ENCODE measurements at places on chromosomes 1 and 21.
A peak's percentile ranks its signal among the peaks of the same experiment; 100 is the strongest.

- H3K27me3 ChIP-seq, result no peaks in the 10 kb centered on the region
- H3K4me1 ChIP-seq, result peaks cover 29% of the 10 kb centered on the region
- peaks cover 48% of the 10 kb centered on the region for H3K36me3 ChIP-seq
- H3K27ac ChIP-seq, result peak overlapping the region; percentile 94
- H3K4me3 ChIP-seq, result peak overlapping the region; percentile 98
- no peak for DNase-seq
Observed at GRCh38 chr1:28579401-28579800, 12.7 kb upstream of the RAB42 start.

DNA sequence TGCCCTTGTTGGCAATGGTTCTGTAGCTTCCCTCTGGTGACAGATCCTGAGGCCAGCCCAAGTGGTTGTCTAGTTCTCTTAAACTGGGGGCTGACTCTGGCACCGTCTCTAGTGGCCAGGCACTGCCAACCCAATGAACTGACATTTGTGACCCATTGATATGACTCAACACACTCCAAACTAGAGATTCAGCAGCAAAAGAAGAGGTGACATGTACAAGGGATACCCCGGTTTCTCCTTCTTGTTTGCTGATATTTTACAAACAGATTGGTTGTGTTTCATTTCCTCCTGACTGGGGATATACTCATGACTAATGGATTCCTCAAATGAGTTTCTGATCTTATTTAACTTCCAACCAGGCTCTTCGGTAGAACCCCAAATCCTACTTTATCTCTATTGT lies 65.9 kb upstream of the DNAJC6 start:
- no peak overlapping the region for H3K4me3 ChIP-seq
- no peaks in the 10 kb centered on the region for H3K36me3 ChIP-seq
- peaks cover 11% of the 10 kb centered on the region for H3K27me3 ChIP-seq
- no peaks in the 10 kb centered on the region for H3K4me1 ChIP-seq

DNA sequence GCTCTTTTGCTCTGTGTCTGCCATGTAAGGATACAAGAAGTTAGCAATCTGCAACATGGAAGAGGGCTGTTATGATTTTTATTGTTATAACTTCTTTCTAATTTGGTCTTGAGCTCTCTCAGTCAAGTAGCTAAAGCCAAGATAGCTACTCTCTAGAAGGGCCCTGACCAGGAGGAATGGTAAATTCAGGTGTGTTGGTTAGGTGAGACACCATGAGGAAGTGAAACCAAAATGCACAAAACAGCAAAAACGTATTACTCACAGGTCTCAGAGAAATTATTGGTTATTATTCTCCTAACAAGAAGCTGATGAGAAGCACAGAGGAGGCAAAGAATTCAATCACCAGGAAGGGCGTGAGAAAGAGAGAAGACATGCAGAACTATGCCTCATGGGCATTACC lies 51.8 kb upstream of the INSL5 start:
- no peaks in the 10 kb centered on the region for H3K36me3 ChIP-seq
- DNase-seq, result no peak
- no peaks in the 10 kb centered on the region for H3K27me3 ChIP-seq
- H3K27ac ChIP-seq, result no peak overlapping the region

GRCh38 chr21:44259082-44259705 lies 2.5 kb downstream of the DNMT3L start:
- no peak overlapping the region for H3K4me3 ChIP-seq
- DNase-seq, result no peak
- no peaks in the 10 kb centered on the region for H3K27me3 ChIP-seq
- no peaks in the 10 kb centered on the region for H3K36me3 ChIP-seq

DNA sequence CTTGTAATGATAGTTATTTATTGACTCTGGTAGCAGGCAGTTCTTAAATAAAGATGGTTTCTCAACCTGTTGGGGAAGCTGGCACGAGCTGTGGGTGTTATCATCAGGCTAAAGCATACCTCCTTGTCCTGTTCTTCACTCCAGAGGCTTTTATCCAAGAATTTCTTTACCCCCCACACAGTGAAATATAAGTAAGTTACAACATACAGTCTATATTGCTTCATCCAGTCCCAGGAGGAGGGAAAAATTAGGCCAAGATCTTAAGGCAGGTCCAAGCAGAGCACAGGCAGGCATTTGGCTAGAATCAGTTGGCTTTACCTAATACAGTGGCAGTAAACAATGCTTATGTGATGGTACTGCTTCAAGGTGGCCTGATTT lies 6.3 kb downstream of the TMEM81 start:
- H3K4me1 ChIP-seq, result no peaks in the 10 kb centered on the region
- no peak overlapping the region for H3K27ac ChIP-seq
- DNase-seq, result no peak
- H3K4me3 ChIP-seq, result no peak overlapping the region
- peaks cover 4% of the 10 kb centered on the region for H3K36me3 ChIP-seq

- no peaks in the 10 kb centered on the region for H3K36me3 ChIP-seq
- H3K4me1 ChIP-seq, result no peaks in the 10 kb centered on the region
- H3K27ac ChIP-seq, result no peak overlapping the region
- no peak for DNase-seq
- peaks cover 2% of the 10 kb centered on the region for H3K27me3 ChIP-seq
- no peak overlapping the region for H3K4me3 ChIP-seq
Observed at GRCh38 chr1:165816826-165817497, 10.5 kb upstream of the UCK2 start.

DNA sequence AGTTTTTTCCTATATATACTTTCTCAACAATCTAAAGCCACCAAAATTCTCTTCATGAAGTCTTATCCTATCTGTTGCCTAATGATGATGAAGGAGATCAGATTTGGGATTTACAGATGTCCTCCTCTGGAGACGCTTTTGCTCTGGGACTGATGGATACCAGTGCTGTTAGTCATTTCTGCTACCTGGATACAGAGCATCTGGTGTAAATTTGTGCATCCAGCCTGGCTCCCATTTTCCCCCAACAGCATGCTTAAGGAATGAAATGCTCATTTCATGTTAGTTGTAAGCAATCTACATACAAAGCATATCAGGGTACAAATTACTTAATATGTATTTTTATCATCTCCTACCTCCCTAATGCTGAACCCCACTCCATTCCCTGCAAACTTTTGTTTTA lies 57.7 kb downstream of the HNRNPR start:
- H3K4me3 ChIP-seq, result no peak overlapping the region
- no peak for DNase-seq
- no peaks in the 10 kb centered on the region for H3K4me1 ChIP-seq
- H3K36me3 ChIP-seq, result peaks cover 10% of the 10 kb centered on the region
- no peak overlapping the region for H3K27ac ChIP-seq

DNA sequence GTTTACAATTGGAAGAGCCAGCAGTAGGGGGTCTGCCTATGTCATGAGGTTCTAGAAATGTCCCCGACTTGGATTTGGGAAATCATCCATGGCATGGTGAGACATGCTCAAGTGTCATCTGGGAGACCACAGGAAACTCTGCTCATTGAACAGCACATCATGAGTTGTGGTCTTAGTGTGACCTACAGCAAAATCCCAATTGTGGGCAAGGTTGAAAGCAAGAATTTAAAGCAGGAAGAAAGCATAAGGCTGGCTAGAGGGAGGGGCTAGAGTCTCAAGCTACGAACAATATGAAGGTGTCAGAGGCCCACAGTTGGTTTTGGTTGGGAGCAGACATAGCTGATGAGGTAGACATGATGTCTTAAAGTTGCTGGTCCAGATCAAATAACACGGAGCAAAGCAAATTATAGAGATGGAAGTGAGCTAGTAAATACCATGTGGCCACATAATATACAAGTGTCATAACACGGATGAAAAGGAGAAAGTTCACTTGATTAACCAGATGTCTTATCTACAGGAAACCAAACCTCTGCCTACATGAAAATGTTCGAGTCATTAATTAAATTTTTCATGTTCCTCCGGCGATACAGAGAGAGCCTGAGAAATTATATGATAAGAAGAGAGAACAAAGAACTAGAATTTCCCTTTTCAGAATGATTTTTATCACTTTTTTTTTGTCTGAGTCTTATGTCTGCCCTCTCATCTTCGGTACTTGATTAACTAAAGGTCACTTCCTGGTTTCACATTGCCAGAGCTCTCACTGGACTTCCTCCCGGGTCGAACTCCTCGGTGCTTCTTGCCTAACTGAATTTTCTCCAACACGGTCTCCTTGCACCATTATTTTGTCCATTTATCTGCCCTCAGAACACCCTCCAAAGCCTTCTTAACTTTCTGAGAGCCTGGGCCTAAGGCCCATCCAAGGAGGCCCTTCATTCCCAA lies 67.5 kb upstream of the DUSP10 start:
- peak overlapping the region; percentile 12 for H3K27ac ChIP-seq
- H3K4me3 ChIP-seq, result no peak overlapping the region
- peaks cover 44% of the 10 kb centered on the region for H3K4me1 ChIP-seq
- H3K27me3 ChIP-seq, result no peaks in the 10 kb centered on the region

GRCh38 chr1:26419494-26419893 lies 8.9 kb downstream of the LIN28A start:
- H3K4me3 ChIP-seq, result no peak overlapping the region
- no peaks in the 10 kb centered on the region for H3K36me3 ChIP-seq
- H3K27me3 ChIP-seq, result peaks cover 4% of the 10 kb centered on the region
- H3K4me1 ChIP-seq, result no peaks in the 10 kb centered on the region
- no peak for DNase-seq

DNA sequence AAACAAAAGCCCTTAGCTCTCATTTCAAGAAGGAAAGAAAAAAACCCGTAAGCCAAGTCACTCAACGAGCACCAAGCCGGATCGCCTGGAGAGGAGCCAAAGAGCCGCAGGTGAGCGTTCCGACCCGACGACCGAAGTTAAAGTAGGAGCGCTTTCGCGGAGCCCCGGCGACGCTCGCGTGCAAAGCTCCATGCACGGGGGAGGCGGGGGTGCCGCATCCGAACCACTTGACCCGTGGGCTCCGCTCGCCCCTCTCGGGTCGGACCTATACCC lies 382 bp downstream of the GPBP1L1 start:
- peak; percentile 80 for DNase-seq
- H3K36me3 ChIP-seq, result peaks cover 20% of the 10 kb centered on the region
- peak overlapping the region; percentile 100 for H3K27ac ChIP-seq
- peaks cover 51% of the 10 kb centered on the region for H3K4me1 ChIP-seq

DNA sequence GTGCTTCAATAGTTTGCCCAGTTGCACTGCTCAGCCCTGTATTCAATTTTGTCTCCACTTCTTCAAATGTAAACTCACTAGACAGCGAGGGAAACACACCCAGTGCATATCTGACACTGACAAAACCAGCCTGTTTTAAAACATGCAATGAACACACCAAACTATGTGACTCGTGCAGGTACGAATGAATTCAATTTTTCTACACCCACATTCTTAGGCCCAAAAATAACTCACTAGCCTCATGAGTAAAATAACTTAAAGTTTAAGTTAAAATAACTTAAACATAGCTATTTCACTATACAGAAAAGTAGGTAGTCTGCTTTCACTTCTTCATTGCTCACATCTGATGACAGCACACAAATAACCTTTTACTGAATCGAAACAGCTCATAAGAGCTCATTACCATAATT lies 21.1 kb downstream of the TTC13 start:
- peaks cover 20% of the 10 kb centered on the region for H3K36me3 ChIP-seq
- H3K27me3 ChIP-seq, result no peaks in the 10 kb centered on the region
- H3K4me1 ChIP-seq, result peaks cover 17% of the 10 kb centered on the region

DNA sequence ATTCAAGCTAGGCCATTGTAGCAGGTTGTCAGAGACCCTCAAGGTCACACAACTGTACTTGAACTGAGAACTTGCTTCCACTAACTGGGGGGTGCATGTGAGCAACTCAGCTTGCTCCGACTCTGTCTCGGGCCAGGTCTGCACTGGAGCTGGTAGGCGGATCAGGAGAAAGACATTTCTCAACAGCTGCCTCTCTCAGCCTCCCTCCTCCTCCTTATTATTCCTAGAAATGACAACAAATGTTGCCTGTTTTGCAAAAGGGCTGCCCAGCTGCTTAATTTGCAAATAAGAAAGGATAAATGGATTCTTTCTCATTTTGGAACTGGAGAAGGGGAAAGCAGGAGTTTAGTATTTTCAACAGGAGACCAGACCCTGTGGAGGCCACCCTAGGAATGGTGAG lies 140.5 kb downstream of the RHOU start:
- no peak for DNase-seq
- H3K4me3 ChIP-seq, result no peak overlapping the region
- H3K36me3 ChIP-seq, result no peaks in the 10 kb centered on the region
- no peaks in the 10 kb centered on the region for H3K4me1 ChIP-seq
- H3K27ac ChIP-seq, result no peak overlapping the region

DNA sequence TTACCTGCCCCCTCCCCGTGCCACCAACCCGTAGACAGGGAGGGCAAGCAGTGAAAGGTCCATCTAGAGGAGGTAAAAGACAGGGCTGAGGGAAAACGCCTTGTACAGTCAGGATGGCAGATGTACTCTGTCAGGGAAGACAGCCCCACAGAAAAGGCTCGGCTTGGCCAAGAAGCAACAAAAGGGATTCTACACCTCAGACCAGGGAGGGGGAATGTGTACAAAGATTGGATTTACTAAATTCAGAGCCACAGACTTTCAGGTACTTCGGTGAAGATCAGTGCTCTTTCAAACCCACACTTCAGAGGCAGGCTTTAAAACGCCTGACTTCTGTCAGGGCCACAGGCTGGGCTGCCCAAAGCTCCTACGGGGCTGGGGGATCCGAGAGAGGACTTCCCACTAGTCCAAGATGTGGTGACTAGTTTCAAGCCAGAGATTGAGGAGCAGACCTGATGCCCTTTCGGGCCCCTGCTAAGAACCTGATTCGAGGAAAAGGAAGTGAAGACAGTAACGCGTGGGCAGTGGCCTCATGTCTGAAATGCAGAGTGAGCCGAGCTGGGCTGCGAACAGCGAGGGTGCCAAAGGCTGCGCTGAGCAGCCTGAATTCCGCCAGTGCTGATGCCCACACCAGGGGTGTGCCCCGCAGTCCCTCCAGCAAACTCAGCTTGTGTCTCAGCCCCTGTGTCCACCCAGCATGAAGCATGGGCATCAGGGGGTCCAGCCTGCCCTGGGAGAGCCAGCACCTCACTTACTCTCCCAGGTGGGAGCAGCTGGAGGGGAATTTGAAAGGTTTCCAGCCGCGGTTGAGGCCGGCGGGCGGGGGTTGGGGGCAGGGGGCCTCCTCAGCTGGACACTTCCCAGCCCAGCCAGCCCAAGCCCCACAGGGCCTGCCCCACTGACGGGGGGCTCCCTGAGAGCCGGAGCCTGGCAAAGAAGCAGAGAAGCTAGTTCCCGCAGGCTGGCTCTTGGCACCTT lies 36.2 kb downstream of the KIAA1614 start:
- no peak overlapping the region for H3K4me3 ChIP-seq
- peaks cover 3% of the 10 kb centered on the region for H3K27me3 ChIP-seq
- peaks cover 40% of the 10 kb centered on the region for H3K36me3 ChIP-seq
- H3K4me1 ChIP-seq, result peaks cover 3% of the 10 kb centered on the region
- H3K27ac ChIP-seq, result no peak overlapping the region

- no peak for DNase-seq
- peaks cover 4% of the 10 kb centered on the region for H3K36me3 ChIP-seq
- peak overlapping the region; percentile 46 for H3K4me3 ChIP-seq
Observed at GRCh38 chr1:224328644-224329043, 1.3 kb downstream of the NVL start.

DNA sequence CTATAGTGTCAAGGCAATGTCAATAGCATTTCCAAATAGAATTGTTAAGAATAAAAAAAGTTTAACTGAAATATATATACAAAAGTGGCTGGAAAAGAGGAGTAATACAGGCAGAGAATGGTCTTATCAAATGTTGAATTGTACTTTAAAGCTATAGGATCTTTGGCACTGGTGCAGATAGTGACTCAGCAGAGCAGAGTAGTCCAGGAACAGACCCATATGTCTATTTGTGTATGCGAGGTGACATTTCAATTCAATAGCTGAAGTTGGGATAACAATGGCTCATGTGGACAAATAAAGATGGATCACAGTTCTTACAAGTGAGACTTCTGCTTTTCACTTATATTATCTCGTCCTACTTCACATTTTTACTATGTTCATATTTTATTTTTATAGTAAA lies 543.0 kb upstream of the B3GALT2 start:
- H3K27me3 ChIP-seq, result no peaks in the 10 kb centered on the region
- no peak overlapping the region for H3K27ac ChIP-seq
- H3K4me3 ChIP-seq, result no peak overlapping the region
- DNase-seq, result no peak

Measured in activated naive CD4-positive, alpha-beta T cell treated with anti-CD3 and anti-CD28 coated beads for 36 hours (primary cell).